H9 (cell line): ENCODE measurements at places on chromosomes 13 and 19. TPM values are rescaled to one million over a fixed set of nuclear protein-coding genes. Genes with fewer than 3 reads are reported as not detected.

GRCh38 chr13:46339035-46339666, 47.9 kb downstream of the RUBCNL start:
- no peaks in the 10 kb centered on the region for H3K4me1 ChIP-seq
- no peak for DNase-seq
- H3K27me3 ChIP-seq, result no peaks in the 10 kb centered on the region

- H3K4me3 ChIP-seq, result no peak overlapping the region
- H3K36me3 ChIP-seq, result peaks cover 5% of the 10 kb centered on the region
- H3K27me3 ChIP-seq, result no peaks in the 10 kb centered on the region
- H3K4me1 ChIP-seq, result no peaks in the 10 kb centered on the region; the same call in 1 of the 2 replicates
These were observed 7.7 kb upstream of the DIRAS1 start for GRCh38 chr19:2728783-2729387.

Gene FIZ1
- total RNA-seq, result 21.5 and 25.2 TPM in 2 replicates

Gene ZNF540
- total RNA-seq, result 0.20 and 0.22 TPM in 2 replicates

DNA sequence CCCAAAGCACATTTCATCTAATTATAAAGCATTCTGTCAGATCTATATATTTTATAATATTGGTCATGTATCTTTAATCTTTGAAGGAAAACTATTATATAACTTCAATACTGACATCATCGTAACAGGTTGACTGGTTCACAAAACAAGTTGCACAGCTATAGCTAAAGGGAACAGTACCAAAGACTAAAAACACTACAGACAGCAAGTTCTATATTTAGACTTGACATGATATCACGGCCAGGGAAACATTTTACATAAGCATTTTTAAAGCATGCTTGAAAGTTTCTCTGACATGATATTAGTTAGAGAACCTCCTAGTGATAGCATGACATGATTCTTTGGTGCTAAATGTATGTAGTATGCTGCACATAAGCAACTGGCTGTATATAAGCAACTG, 182.5 kb downstream of the NDFIP2 start:
- H3K4me3 ChIP-seq, result no peak overlapping the region
- H3K36me3 ChIP-seq, result no peaks in the 10 kb centered on the region
- no peaks in the 10 kb centered on the region for H3K27me3 ChIP-seq
- H3K4me1 ChIP-seq, result no peaks in the 10 kb centered on the region
- H3K27ac ChIP-seq, result no peak overlapping the region

DNA sequence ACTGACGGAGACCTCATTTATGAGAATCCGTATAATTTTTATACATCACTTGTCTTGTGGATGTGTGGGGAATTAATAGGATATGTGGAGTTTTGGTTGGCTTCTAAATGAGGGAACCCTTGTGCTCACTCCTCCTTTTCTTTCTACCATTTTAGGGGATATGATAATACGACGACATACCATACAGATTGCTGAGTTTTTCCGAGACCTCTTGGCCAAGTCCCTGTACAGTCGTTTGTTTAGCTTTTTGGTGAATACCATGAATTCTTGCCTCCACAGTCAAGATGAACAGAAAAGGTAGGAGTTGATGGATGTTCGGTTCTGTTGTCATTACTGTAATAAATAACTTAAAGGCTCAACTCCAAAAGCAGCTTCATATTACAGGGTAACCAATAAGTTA, 335.2 kb downstream of the MYO16 start:
- no peak overlapping the region for H3K4me3 ChIP-seq
- H3K27ac ChIP-seq, result no peak overlapping the region
- DNase-seq, result no peak

DNA sequence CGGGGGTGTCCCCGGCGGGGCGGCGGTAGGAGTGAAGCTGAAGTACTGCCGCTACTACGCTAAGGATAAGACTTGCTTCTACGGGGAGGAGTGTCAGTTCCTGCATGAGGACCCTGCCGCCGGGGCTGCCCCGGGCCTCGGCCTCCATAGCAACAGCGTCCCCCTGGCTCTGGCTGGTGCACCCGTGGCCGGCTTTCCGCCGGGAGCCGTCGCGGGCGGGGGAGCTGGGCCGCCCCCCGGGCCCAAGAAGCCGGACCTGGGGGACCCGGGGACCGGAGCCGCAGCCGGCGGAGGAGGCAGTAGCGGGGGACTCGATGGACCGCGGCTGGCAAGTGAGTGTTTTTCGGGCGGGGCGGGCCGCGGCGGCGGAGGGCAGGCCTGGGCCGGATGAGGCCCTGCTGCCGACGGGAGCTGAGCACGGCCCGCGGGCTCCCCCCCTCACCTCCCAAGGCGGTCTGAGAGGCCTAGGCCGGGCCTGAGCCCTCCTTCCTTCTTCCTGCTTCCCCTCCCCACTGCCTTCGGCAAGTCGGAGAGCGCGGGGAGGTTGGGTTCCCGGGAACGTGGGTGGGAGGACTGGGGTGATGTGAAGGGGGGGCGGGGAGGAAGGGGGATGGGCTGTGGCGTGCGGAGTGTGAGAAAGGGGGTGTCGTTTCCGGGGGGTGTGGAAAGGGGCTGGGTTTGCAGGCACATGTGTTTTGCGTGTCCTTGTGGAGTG, 568 bp downstream of the PAN3 start:
- peak; percentile 81 for DNase-seq
- peak overlapping the region; percentile 81 for H3K4me3 ChIP-seq
- 0 out of 2 replicates have a peak, but pooled peaks cover 2% of the 10 kb centered on the region for H3K4me1 ChIP-seq
- no peaks in the 10 kb centered on the region for H3K36me3 ChIP-seq
- H3K27me3 ChIP-seq, result no peaks in the 10 kb centered on the region

DNA sequence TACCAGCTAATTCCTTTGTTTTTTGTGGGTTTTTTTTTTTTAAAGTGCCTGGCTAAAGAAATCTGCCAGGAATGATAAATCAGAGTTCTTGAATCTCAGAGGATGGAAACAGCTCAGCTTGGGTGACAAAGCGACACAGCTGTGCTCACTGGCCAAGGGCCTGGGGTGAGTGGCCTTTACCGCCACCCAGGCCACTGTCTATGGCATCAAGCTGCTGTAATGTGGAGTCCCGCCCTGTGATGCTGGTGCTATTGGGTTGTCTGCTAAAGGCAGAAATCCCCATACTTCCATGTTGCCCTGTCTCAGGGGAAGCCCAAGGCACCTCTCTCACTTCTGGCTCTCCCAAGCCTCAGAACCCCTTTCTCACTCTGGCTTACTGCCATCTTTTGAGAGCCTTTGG, 82.6 kb upstream of the FARP1 start:
- no peak for DNase-seq
- H3K27ac ChIP-seq, result no peak overlapping the region
- no peaks in the 10 kb centered on the region for H3K27me3 ChIP-seq
- H3K36me3 ChIP-seq, result no peaks in the 10 kb centered on the region
- peaks cover 10% of the 10 kb centered on the region; the same call in 1 of the 2 replicates for H3K4me1 ChIP-seq

Gene PVR
- total RNA-seq, result 29.2 and 30.5 TPM in 2 replicates

Gene ZSCAN4
- total RNA-seq, result not detected in 2 replicates

DNA sequence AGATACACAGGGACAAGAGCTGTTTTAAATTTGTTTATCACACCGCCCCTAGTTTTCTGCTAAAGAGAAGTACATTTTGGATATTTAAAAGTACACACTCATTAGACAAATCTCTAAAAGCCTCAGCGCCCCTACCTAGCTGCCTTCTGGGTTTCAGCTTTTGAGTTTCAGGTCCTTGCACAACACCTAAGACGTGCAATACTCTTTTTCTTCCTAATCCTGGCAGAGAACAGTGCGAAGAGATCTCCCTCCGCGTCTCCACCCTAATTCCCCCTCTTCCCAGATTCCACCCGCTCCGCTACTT, 421 bp upstream of the KLF5 start:
- no peaks in the 10 kb centered on the region; the same call in 1 of the 2 replicates for H3K4me1 ChIP-seq
- H3K36me3 ChIP-seq, result no peaks in the 10 kb centered on the region
- no peak overlapping the region for H3K27ac ChIP-seq
- H3K27me3 ChIP-seq, result peaks cover 23% of the 10 kb centered on the region

Gene ATP8A2
- total RNA-seq, result 16.3 and 18.2 TPM in 2 replicates

Gene BORA
- total RNA-seq, result 16.5 and 17.0 TPM in 2 replicates

Gene GIPC3
- 1.6 and 1.9 TPM in 2 replicates for total RNA-seq

DNA sequence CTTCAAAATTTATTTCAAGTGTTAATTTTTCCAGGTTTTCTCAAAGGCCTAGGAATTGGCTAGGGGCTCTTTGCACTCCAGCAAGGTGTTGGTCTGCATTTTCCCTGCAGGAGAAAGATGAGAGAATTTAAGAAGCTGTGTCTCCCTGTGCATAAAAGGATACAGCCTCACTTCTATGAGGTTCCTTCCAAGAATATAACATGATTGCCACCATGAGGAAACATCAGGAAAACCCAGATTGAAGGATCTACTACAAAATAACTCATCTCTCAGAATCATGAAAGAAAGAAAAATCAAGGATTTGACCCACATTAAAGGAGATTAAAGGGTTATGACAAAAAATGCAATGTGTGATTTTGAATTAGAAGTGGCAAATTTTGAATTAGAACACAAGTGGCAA, 69.9 kb downstream of the RUBCNL start:
- no peaks in the 10 kb centered on the region for H3K4me1 ChIP-seq
- no peak overlapping the region for H3K27ac ChIP-seq
- no peaks in the 10 kb centered on the region for H3K27me3 ChIP-seq
- H3K4me3 ChIP-seq, result no peak overlapping the region
- no peaks in the 10 kb centered on the region for H3K36me3 ChIP-seq

- peaks cover 3% of the 10 kb centered on the region; the same call in 1 of the 2 replicates for H3K4me1 ChIP-seq
- no peaks in the 10 kb centered on the region for H3K27me3 ChIP-seq
- no peak overlapping the region for H3K4me3 ChIP-seq
- DNase-seq, result no peak
- H3K27ac ChIP-seq, result no peak overlapping the region
These were observed 94.5 kb upstream of the TM9SF2 start for GRCh38 chr13:99406799-99407201.

Gene FXYD3
- total RNA-seq, result 1.5 TPM in 2 replicates

DNA sequence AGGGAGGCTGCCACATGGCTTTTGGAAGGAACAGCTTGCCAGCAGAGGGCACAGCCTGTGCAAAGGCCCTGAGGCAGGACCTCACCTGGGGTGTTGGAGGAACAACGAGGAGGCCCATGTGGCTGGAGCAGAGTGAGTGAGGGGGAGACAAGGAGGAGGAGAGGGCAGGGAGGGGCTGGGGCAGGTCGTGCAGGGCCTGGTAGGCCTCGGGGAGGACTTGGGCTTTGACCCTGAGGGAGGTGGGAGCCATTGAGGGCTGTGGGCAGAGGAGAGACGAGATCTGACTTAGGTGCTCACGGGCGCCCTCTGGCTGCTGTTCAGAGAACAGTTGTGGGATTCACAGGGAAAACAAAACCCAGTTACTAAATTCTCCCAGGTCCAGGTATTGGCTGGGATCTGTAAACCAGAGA, 25.2 kb downstream of the ZNRF4 start:
- peak overlapping the region; percentile 27; the same call in 1 of the 3 replicates for H3K4me3 ChIP-seq
- peak; percentile 64 for DNase-seq
- H3K27me3 ChIP-seq, result no peaks in the 10 kb centered on the region
- no peak overlapping the region for H3K27ac ChIP-seq

DNA sequence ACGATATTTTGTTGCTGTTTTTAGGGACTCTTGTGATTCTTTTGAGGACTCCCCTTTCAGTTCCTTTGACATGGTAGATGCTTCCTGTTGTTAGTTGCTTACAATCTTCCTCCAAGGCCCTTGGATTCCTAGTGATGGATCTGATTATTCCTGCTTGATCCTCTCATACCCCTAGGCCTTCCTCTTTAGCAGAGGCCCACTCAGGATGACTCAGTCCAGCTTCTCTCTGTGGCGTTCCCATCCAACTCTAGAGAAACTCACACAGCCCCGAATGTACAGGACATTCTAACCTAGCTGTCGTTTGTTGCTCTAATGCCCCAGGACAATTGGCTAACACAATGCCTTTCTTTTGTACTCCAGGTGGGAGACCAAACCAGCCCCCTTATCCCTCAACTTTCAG, 191.4 kb downstream of the POSTN start:
- DNase-seq, result no peak
- no peak overlapping the region for H3K27ac ChIP-seq
- no peaks in the 10 kb centered on the region for H3K27me3 ChIP-seq
- no peaks in the 10 kb centered on the region for H3K36me3 ChIP-seq
- H3K4me3 ChIP-seq, result no peak overlapping the region

GRCh38 chr19:30783936-30784335, 411.8 kb downstream of the ZNF536 start:
- no peaks in the 10 kb centered on the region for H3K4me1 ChIP-seq
- H3K36me3 ChIP-seq, result peaks cover 2% of the 10 kb centered on the region; the same call in 1 of the 3 replicates
- no peak for DNase-seq

DNA sequence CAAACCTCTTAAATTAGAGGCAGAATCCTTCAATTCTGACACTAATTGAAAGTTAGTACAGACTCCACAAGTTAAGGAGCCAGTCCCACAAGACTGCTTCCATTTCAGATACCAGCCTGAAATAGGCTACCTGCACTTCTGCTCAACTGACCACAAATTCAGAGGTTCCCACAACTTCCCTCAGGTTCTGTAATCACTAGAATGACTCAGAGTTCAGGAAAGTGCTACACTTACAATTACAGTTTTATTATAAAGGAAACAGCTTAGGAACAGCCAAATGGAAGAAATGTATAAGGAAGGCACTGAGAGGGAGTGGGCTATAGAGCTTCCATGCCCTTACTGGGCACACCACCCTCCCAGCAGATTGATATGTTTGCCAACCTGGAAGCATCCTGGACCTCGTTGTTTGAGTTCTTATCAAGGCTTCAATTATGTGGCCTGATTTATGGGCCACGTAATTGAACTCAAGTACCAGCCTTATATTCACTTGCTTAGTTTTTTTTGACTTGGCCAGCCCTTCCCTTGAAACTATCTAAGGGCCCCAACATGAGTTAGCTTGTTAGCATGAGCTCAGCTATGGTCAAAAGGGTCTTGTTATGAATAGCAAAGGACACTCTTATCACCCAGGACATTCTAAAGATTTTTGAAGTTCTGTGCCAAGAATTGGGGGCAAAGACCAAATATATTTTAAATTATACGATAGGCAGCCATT, 25.9 kb downstream of the NBEA start:
- H3K4me1 ChIP-seq, result 0 out of 2 replicates have a peak, but pooled peaks cover 2% of the 10 kb centered on the region
- H3K27me3 ChIP-seq, result no peaks in the 10 kb centered on the region
- H3K27ac ChIP-seq, result no peak overlapping the region
- no peak for DNase-seq
- peaks cover 47% of the 10 kb centered on the region for H3K36me3 ChIP-seq

DNA sequence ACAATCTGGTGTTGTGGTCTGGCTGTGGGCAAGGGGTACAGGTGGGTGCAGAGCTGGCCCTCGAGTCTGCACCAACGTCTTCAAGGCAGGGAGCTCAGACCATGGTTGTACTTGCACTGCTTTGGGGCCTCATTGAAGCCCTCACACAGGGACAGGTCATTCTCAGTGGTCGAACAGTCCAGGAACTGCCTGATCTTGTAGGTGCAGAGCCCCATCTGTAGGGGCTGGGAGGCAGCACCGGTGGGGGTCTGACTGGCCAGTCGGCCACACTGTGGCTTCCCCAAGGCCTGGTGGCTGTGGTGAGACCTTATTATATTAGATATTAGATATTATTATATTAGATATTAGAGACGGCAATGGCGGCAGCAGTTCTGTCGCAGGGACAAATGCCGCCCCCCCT, 14.0 kb downstream of the S1PR2 start:
- no peaks in the 10 kb centered on the region for H3K4me1 ChIP-seq
- H3K36me3 ChIP-seq, result no peaks in the 10 kb centered on the region
- no peak overlapping the region for H3K4me3 ChIP-seq
- no peak for DNase-seq

- H3K36me3 ChIP-seq, result peaks cover 4% of the 10 kb centered on the region
- H3K4me1 ChIP-seq, result no peaks in the 10 kb centered on the region
- H3K27ac ChIP-seq, result no peak overlapping the region
- DNase-seq, result no peak
These were observed 213.6 kb upstream of the CSNK1A1L start for GRCh38 chr13:37319031-37319443.
